ENCODE measurements at places on chromosomes 6 and 20.

DNA sequence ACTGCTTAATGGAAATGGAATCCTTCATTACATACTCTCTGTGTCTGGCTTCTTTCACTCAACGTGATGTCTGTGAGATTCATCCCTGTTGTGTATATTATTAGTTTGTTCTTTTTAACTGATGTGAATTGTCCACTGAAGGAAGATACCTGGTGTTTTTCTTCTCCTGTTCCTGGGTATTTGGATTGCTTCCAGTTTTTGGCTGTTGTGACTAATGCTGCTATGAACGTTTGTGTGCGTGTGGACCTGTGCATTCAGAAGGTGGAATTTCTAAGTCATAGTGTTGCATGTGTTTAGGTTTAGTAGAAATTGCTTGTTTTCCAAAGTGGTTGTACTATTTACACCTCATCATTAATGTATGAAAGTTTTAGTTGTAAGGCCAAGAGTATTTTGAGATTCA is 3.8 kb downstream of the TULP4 start:
- no peak for DNase-seq

DNA sequence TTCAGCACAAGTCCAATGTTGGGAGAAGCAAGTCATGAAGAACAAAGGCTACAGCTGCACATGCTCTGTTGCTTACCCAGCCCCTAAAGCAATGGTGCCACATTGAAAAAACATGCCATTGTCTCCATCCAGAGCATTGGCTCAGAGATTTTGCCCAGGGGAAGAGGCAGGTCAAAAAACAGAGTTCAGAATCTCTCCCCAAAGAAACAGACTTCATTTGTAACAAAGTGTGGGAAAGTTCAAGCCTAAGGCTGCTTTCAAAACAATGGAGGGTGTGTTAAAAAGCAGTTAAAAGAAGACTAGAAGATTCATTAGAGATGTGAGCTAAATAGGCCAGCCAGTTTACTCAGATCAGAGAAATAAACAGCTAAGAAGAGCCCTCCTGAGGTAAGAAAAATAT is 63.6 kb downstream of the DZANK1 start:
- no peak for DNase-seq

- DNase-seq = no peak
These were observed 3.0 kb downstream of the ROMO1 start for GRCh38 chr20:35702051-35702823.

GRCh38 chr6:52489881-52490280 is 69.7 kb downstream of the EFHC1 start:
- no peak for DNase-seq

GRCh38 chr6:2990248-2990931 is 9.3 kb upstream of the NQO2 start:
- DNase-seq = peak; percentile 26

- no peak for DNase-seq
These were observed 20.4 kb downstream of the ILRUN start for GRCh38 chr6:34676140-34676539.

DNA sequence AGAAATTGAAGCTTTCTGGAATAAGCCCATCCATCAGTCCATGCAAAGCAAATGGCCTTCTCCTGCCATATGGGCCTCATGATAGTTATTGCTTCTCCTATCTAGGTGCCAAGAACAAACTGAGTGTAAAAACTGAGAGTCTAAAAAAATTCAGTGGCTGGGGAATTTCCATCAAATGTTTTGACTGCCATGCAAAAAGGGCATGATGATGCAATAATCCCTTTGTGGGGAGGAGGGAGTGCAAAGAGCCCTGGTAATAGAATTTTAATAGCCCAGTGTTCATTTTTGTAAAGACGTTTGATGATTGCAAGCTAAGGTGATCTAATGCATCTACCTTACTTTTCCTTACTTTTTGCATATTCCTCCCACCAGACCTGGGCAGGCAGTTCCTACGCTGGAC is 683.7 kb downstream of the EPM2A start:
- no peak for DNase-seq

DNA sequence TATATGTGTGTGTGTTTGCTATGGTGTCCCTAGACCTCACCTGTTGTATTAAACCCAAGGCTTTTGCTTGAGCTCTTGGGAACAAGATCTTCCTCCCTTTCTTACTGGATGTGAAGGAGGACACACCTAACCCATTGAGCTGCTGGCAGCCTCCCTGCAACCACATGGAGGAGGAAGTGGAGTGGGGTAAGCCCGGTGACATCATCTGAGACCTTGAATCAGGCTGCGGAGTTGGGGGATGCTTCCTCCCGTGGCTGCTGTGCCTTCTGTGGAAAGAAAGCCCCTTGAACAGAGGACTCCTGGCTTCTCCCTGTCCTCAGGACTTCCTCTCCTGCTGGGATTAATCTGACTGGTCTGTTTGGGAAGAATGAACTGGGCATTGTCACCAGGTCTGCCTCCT is 3.3 kb downstream of the CST11 start:
- peak; percentile 21 for DNase-seq

- DNase-seq = peak; percentile 31
These were observed 999 bp upstream of the EHMT2 start for GRCh38 chr6:31898383-31899011.

- no peak for DNase-seq
These were observed 360.1 kb downstream of the PLCB1 start for GRCh38 chr20:8492173-8492572.

- no peak for DNase-seq
These were observed 134.0 kb downstream of the SYNDIG1 start for GRCh38 chr20:24603454-24603853.

GRCh38 chr6:105331927-105332326 is 71.0 kb downstream of the PREP start:
- no peak for DNase-seq

DNA sequence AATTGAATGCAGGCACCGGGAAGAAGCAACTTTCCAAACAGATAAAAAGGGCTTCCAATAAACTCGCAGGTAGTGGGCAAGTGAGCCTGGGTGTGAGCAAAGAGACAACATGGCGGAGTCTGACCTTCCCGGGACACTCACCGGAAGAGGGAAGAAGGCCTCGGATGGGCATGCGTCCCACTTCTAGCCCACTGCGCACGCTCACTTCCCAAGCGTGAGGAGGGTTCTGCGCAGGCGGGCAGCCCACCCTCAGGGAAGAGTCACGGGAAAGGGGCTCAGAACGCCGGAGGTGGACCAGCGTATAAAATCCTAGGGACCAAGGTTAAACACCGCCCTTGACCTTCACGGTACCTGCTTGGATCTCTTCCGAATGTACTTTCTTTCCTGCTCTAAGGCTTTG is 95.5 kb upstream of the AFDN start:
- DNase-seq = no peak

GRCh38 chr20:50151034-50151743 is 2.3 kb downstream of the PEDS1 start:
- no peak for DNase-seq

- no peak for DNase-seq
These were observed 258 bp downstream of the PHF10 start for GRCh38 chr6:169723991-169724493.

DNA sequence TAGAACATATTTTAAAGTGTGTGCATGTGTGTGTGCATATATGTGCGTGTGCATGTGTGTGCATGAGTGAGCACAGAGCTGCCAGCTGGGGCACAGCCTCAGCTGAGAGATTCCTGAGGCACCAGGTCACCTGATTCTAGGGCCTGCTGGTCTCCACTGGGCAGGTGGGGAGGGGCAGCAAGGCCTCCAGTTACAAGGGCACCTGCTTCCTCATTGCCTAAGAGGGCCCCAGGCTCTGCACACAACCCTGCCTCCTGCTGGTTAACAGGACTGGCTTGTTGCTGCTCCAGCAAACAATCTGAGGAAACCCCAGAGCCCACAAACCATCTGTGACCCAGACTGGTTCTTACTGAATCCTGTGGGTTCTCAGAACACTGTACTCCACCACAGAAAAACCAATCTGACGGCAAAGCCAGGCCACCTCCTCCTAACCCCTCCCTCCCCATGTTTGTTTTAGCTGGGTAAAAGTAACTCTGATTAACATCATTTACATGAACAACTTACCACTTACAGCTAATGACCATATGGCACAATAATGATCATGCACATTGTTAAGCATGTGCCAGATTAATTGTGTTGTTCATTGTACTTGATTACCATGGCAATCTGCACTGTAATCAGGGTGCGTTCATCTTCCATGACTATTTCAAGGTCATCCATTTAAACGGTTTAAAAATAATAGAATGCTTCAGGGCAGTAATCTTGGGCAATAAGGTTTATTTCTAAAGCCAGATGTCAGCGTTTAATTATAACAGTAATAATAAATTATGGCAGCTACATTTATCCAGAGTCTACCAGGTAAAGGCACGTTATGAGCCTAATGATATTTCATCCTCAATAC is 23.1 kb upstream of the UBE2J1 start:
- peak; percentile 92 for DNase-seq

DNA sequence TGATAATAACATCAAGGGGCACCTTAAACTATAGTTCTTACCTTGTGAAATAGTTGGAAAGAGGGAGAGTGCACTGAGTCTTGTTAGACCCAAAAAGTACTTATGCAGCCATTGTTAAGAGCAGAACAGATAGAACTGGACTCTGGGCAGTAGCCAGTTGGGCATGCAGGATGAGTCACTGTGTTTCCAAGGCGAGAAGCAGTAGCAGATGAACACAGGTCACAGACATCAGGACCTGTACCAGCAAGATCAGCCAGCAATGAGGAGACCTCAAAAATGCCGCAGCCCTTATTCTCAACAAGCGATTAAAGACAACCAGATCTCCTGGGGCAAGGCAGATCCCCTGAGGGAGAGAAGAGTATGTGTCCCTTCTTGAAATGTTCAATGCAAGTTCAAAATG is 79.0 kb downstream of the SAMD3 start:
- no peak for DNase-seq

- peak; percentile 18 for DNase-seq
These were observed 26.7 kb upstream of the TTPAL start for GRCh38 chr20:44448753-44449546.

DNA sequence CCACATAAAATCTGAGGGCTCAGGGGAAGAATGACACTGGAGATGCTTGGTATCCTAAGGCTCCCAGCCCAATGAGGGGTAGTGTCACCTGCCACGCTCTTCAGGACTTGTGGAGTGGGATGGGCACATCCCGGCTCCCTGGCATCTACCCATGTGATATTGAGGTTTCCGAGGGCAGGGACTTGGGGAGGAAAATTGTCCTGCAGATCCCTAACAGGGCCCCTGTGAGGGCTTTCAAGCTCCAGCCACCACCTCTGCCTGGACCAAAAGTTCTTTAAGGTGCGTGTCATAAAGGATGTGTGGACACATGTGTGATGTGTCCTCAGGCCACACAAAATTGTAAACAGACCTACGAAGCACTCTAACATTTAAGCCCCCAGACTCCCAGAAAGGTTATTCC is 2.5 kb downstream of the SCML4 start:
- DNase-seq = no peak

- no peak for DNase-seq
These were observed 51.7 kb downstream of the CPXM1 start for GRCh38 chr20:2748551-2749342.

GRCh38 chr6:150276937-150277742 is 91.7 kb upstream of the IYD start:
- DNase-seq = no peak

DNA sequence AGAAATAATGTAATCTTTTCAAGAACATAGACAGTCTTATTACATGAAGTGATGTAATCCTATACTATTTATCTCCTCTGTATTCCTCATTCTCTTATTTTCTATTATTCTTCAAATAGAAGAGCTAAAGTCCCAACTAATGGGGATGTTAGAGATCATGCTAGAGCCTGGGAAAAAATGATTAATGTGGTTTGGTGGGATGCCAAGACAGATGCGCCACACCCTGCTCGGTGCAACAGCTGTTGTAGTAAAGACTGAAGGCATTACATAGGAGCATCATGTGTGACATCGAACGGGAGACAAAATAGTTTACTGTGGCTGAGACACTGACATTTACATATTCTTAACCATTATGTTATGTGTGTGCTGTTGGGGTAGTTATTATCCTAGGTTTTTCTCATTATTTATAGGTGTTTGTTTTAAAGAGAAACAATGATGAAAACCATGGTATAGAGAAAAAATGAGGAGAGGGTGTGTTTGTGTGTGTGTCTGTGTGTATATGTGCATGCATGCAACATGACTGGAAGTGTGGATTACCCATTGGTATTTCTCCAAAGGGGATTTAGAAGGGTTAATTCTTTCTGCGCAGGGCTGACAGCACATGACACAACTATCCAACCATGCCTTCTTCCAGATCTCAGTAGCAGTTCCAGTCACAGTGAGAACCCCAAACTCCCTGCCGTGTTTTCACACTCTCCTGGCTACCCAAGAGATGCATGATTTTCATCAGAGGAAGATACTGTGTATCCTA is 155.3 kb downstream of the EYA4 start:
- no peak for DNase-seq

DNA sequence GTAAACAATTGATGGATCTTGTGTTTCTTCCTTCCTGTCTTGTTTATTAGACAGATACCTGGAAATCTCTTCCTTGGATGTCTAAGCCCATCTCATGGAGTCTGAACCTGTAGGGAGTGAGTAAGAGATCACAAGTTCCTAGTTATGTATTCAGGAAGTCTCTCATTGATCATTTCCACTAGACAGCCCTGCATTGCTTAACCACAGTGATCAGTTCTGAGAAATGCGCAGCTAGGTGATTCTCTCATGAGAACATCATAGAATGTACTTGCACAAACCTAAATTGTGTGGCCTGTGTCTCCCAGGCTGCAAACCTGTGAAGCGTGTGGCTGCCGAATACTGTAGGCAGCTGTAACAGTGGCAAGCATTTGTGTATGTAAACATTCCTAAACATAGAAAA is 39.1 kb downstream of the FAM120B start:
- no peak for DNase-seq

Data from AML-193 (cell line).